Stimulated activated CD8-positive, alpha-beta memory T cell treated with anti-CD3 and anti-CD28 coated beads, Interleukin-12 subunit alpha, Interleukin-12 subunit beta, amount 100 ng/mL, for 1 hour (primary cell): ENCODE measurements at places on chromosomes 2 and 18.

GRCh38 chr2:134370655-134371445 lies 117.0 kb downstream of the MGAT5 start:
- DNase-seq: no peak

- no peak for DNase-seq
Observed at GRCh38 chr2:25490217-25490616, 148.5 kb upstream of the DNMT3A start.

GRCh38 chr2:223889229-223889628 lies 51.8 kb upstream of the AP1S3 start:
- DNase-seq: no peak

GRCh38 chr2:29579495-29580169 lies 341.8 kb downstream of the ALK start:
- no peak for DNase-seq

DNA sequence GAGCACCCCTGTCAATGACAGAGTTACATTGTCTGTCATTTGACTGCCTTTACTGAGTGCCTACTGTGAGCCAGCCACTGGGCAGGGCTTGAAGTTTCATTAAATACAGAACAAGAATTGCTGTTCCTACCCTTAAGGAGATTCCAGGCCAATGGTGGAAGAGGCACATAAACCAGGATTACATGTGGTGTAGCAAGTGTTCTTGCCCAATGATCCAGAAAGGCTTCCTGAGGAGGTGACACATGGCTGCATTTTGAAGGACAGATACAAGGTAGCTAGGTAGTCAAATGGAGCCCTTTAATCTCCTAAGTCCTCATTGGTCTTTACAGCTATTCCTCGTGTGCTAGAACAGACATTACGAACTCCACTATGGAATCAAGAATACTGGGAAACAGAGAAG lies 312.7 kb downstream of the ETAA1 start:
- DNase-seq: no peak

DNA sequence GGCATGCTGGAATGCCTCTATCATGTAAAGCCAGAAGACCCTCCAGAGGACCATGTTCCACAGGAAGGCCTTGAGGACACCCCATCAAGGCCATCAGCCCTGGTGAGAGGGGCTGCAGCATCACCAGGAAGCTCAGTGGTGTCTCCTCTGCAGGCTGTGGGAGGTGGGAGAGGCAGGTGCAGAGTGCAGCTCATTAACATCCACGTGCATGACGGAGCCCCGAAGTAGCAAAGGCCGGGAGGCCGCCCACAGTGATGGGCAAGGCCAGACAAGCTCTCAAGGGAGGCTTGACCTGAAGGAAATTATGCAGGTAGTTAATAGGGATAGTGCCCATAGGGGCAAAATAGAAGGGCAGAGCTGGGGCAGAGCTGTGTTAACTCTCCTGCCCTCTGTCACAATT lies 30.3 kb upstream of the SMCHD1 start:
- DNase-seq: no peak

GRCh38 chr2:147577323-147577997 lies 267.4 kb upstream of the ACVR2A start:
- no peak for DNase-seq
